ENCODE measurements at places on chromosomes 6 and 20.

- DNase-seq, result no peak
These were observed 759.1 kb downstream of the PTPRT start for GRCh38 chr20:42430598-42430997.

GRCh38 chr20:59561614-59562277 lies 42.6 kb upstream of the PHACTR3 start:
- DNase-seq, result no peak

- DNase-seq, result no peak
These were observed 58.0 kb downstream of the FOXO3 start for GRCh38 chr6:108618623-108619152.

DNA sequence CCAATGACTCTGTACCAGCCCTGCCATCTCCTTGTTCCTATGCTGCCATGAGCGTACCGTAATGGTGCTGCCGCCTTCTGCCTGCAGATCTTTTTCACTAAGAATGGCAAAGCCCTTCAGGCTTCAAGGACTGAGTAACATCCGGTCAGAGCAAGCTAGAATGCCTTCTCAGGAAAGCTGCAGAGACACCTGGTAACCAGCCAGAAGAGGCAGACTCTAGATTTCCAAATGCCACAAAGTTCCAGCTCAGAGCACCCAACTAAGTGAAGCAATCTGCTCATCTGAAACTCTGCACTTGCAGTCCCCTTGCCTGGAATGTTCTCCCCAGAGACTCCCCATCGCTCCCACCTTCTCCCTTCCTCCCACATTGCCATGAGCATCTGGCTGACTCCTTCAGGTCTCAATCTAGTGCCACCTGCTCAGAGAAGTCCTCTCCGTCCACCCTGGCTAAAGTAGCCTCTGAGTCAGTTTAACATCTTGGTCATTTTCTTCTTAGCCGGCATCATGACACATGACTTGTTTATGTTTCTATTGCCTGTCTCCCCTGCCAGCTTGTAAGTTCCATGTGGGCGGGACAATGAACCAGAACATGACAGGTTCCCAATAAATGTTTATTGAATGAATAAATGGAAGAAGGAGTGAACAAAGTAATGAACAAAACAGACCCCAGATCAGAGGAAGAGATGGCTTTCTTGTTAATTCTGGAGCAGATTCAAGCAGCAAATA lies 6.9 kb upstream of the OCSTAMP start:
- no peak for DNase-seq

DNA sequence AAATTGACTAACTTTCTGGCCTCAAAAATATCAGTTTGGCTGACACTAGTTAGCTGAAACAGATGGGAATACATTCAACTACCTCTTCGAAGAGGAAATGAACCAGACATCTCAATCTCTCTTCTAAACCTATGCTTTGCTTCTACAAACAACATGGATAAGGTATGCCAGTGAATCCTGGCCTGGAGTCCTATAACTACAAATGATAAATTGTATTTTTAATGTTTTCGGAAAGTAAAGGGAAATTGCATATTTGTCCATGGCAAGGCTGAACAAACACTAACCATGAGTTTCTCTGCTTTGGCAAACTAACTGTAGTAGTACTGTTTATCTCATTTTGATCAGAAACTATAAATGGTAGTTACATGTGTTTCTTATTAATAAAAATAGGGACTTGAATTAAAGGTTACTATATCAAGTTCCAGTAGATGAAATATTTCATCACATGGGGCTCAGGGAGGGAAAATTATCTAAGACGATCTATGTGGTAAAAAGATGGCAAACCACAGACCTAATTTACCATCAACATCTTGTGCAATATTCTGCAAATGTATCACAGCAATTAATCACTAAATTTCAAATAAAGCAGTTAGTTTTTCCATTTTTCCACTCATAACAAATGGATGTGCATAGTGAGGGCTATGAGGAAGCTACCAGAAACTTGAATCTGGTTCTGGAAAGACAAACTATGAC lies 76.8 kb downstream of the COL12A1 start:
- DNase-seq, result no peak

DNA sequence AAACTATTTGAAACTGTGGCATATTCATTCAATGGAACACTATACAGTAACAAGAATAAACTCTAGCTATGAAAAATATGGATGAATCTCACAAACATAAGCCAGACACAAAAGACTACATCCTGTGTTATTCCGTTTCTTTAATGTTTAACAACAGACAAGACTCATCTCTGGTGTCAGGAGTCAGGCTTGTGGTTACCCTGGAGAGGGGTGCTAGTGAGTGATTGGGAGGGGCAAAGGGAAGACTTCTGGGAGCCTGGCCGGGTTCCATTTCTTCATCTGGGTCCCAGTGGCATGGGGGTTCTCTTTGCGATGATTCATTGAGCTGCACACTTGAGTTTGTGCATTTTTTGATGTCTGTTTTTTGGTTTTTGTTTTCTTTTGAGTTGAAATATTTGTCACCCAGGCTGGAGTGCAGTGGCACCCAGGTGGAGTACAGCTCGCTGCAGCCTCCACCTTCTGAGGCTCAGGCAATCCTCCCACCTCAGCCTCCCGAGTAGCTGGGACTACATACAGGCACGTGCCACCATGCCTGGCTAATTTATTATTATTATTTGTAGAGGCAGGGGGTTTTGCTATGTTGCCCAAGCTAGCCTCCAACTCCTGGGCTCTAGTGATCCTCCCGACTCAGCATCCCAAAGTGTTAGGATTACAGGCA lies 21.2 kb upstream of the TTPAL start:
- no peak for DNase-seq

- DNase-seq, result no peak
These were observed 88.9 kb downstream of the FHL5 start for GRCh38 chr6:96651816-96652215.

DNA sequence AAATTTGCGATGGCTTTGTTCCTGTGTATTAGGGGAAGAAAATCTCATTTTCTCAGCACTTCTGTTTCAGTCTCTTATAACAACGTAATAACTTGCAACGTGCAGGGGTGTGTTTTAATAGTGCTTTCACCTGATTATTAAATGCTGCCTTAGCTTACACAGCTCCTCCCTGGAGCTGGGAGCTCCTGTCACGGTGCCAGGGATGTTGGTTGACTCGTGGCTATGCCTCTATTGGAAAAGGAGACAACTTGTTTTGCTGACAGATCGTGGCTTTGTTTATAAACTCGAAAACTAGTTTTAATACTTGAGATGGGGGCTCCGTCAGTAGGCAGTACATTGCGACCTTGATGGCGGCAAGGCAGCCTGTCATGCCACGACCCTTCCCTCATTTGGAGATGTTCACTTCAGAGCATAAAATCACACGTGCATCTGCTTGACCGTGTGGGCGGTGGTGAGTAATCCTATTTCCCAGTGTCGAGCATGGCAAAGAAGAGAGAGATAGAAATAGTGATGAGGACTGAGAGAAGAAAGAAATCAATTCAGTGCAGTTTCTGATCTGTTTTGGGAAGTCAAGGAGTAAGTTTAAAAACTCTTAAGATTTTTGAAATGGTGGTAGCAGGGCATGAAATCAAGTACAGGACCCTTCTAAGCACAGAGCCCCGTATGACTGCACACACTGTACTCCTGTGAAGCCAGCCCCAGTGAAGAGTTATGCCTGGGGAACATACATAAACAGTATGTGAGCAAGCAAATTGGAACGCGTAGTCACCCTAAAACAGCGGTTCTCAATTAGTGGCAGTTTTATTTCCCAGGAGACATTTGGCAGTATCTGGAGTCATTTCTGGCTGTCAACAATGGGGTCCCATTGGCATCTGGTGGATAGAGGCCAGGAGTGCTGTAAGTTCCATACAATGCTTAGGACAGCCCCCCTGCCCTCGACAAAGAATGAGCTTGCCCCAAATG lies 147.2 kb downstream of the DOK5 start:
- DNase-seq, result no peak

DNA sequence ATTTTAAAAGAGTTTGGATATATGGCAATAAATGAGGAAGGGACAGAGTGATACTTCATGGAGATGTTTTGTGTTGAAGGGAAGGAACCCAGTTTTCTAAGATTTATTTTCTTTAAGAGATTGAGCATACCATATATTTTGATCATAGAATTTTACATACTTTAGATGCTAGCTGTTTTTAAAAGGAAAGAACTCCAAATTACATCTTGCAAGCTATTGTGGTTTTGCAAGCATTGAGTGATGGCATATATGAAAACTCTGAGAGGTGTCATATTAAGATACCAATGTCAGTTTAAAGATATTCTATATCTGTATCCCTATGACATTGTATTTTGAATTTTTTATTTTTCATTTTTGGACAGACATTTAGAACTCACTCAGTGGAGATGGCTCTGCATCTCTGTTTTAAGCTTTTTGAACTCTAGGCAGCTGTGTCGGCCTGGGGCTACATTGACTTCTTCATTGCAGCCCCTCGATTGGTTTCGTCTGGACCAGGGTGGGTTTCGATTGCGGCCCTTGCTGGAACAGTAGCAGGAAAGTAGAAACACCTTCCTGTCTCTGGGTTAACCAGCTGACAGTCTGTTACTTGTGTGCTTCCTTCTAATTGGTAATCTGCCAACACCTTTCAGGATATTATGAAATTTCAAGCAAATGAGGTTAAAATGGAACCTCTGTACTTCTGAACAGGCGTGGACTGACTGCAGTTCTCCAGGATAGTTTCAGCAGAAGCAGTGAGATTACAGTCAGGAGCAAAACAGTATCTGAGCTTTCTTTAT lies 14.0 kb downstream of the IGF2R start:
- DNase-seq, result no peak

DNA sequence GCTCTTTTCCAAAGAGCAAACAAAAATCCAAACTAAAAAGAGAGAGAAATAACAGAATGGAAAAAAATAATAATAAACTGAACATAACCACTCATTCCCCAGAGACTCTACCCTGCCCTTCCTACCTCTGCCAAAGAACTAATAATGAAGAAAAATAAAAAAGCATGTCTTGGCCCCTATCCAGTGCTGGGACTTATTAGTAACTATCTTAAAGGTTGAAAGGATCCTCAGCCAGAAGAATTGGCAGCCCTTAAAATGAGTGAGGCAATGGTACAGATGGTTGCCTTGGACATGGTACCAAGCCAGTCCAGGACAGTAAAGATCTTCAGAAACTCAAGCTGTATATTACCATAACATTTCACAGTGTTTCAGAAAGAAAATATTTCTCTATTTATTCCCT lies 279.3 kb downstream of the HACE1 start:
- DNase-seq, result no peak

DNA sequence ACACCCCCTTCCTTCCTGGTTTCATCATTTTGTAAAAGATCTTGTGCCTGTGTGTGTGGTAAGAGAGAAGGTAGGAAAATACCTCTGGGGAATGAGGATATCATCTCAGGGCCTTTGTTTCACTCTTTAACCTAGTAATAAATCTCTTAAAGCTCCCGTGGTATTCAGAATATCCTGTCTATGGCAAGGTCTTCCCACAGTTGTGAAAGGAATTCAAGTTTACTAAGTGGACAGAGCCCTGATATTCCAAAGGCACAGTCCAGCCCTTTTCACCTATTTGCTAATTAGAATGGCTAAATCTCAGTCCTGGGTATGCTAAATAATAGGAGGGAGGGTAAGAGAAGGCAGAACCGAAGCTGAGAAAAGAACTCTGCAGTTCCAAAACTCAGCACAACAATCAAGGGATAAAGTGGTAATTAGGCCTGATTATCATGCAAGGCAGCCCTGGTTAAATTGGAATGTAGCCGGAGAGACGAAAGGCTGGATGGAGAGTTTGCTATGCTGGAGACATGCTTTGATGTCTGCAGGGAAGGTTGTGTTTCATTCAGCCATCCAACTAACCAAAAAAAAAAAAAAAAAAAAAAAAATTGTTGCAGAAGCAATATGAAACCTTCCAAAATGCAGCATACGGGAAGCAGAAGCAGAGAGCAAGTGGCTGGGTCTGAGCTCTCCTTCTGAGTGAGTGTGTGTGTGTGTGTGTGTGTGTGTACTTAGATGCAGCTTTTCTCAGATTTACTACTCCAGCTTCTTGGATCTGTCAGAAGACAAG lies 28.5 kb upstream of the PIM1 start:
- DNase-seq, result no peak

DNA sequence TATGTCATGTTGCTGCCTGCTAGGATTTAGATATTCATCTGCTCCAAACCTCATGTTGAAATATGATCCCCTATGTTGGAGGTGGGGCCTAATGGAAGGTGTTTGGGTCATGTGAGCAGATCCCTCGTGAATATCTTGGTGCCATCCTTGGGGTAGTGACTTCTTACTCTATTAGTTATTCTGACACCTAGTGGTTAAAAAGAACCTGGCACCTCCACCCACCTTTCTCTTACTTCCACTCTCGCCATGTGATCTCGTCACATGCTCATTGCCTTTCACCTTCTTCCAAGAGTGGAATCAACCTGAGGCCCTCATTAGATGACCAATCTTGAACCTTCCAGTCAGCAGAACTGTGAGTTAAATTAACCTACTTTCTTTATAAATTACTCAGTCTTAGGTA lies 549.4 kb upstream of the SYNCRIP start:
- DNase-seq, result no peak

GRCh38 chr20:50330504-50331313 lies 140.1 kb downstream of the CEBPB start:
- DNase-seq, result peak; percentile 88

GRCh38 chr6:45987856-45988255 lies 27.8 kb downstream of the CLIC5 start:
- no peak for DNase-seq

DNA sequence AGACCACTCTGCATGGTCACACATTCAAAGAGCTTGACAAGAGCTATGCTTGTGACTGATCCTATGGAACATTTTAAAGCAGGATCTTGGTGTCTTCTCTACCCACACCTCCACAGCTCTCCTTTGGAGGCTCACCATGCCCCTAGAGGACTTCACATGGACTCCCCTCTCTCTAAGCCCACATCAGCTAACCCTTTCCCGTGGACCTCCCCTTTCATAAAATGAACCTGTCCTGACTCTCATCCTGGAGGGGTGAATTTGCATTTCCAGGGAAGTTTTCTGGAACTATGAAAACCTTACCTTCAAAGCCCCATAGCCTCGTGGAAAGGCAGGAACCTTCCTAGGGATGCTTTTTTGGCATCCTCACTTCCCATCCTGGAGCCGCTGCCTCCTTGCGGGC lies 184.4 kb upstream of the SUPT3H start:
- no peak for DNase-seq

- DNase-seq, result no peak
These were observed 245.4 kb upstream of the EXOC2 start for GRCh38 chr6:938271-938905.

- no peak for DNase-seq
These were observed 3.9 kb upstream of the KIAA0408 start for GRCh38 chr6:127463056-127463455.

DNA sequence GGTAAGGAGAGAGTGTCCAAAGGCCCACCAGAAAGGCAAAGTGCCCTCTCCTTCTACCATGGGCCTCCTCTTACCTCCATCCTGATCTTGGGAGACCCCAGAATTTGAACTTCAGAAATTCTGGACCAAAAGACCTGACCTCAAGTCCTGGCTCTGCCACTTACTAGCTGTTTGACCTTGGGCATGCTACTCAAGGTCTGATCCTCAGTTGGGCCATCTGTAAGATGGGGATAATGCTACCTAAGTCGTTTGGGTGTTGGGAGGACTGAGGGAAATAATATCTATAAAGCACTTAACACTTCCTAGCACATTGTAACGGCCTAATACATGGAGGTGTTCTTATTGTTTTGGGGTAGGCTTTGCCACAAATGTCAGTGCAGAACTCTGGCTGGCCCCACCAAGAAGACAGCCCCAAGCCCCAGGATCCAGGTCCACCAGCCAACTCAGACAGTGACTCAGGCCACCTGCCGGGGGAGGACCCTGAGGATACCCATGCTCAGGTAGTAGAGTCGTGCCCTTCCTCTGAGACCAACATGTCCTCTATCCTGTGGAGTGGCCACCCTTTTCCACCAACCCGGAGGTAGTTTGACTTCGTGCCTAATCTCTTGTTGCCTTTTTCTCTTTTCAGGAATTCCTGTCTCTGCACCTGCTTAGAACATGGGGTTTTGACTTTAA lies 2.7 kb downstream of the PRICKLE4 start:
- DNase-seq, result no peak
